ENCODE measurements at places on chromosomes 7 and 10. TPM values are rescaled to one million over a fixed set of nuclear protein-coding genes. Genes with fewer than 3 reads are reported as not detected.
A peak's percentile ranks its signal among the peaks of the same experiment; 100 is the strongest.

Gene GBF1
- total RNA-seq = 23.7 TPM

Gene ARMH3
- 18.5 TPM for total RNA-seq

Gene SPACDR
- not detected for total RNA-seq

Gene HPSE2
- 0.20 TPM for total RNA-seq

Gene MYOZ1
- 1.5 TPM for total RNA-seq

Gene FAM25C
- total RNA-seq = not detected

Gene PARD3
- total RNA-seq = 47.2 TPM

DNA sequence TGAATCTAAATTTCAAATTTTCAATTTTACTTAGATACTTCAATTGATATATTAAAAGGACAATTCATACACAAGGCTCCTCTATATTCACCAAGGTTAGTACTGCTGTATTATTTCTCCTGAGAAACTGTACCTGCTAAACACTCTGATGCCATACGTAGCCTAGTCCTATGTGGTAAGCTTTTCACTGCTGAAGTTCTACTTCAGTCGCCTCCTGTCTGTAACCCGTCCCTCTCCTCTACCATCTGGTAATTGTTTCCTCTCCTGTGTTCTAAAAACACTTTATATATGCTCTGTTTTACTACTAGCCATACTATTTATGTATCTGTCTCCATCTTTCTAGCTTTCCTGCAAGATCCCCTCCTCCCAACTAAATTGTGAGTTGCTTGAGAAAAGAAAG lies 20.2 kb downstream of the PDZD8 start:
- no peak for DNase-seq

DNA sequence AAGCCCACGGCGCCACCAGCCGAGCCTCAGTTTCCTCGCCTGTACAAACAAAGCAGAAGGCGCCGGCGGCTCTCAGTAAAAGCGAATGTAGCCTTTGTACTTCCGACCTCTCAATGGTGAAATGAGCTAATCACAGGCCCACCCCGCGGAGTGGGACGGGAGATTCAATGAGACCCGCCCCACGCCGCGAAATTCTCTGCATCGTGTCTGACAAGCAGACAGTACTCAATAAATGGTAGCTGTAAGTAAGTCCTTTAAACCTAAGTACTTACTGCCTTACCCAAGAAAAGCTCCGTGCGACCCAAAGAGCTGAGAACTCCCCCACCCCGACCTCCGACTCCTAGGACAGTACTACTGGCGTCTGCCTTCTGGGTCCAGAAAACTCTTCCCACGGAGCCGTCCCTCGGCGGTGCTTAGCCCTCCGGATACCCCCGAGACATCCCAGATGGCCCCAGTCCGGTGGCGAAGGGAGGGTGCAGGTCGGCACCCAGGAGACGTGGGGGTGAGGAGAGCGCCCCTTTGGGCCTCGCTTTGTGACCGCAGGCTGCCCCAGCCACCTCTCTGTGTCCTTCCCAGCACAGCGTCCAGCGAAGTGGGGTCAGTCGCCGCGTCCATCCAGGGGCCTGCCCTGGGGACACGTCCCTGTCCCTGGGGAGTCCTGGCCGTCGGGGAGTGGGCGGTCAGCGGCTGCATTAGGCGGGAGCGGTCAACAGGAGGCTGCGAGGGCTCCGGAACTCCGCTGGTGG lies 972 bp upstream of the CXCL12 start:
- peak; percentile 46 for DNase-seq

- no peak for DNase-seq
Observed at GRCh38 chr7:7274782-7275181, 92.4 kb downstream of the C1GALT1 start.

DNA sequence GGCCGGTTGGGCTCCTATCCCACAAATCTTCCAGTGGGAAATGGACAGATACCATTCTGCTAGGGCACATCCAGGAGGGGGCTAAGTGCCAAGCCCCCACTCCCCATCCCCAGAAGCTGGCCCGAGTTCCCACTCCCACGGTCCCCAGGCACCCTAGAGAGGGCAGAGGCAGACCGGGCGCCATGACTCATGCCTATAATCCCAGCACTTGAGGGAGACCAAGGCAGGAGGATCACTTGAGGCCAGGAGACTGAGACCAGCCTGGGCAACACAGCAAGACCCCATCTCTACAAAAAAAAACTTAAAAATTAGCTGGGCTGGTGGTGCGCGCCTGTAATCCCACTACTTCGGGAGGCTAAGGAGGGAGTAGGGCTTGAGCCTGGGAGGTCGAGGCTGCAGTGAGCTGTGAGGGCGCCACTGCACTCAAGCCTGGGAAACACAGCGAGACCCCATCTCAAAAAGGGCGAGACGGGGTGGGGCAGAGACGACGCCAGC lies 870 bp downstream of the GNA12 start:
- no peak for DNase-seq

DNA sequence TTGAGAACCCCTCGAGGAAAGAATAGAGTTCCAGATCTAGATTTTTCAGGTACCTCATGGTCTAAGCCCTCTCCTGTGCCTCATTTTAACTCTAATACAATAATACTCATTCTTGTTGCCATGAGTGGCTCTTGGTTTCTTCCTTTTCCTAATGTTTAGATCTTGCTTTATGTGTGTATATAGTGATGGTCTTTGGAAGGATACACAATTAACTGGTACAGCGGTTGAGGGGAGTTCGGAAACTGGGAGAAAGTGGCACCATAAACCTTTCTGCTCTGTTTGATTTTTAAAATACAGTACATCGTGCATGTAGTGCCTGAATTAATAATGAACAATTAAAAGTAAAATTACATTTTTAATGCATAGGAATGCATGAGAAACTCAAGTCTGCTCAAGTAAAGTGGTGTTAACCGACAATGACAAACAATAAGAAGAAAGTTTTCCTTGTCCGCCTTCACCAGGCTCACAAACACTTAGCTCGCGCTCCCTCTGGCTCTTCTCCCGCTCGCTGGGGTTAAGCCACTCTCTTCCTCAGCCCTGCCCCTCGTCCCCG lies 386 bp upstream of the EIF4EBP2 start:
- DNase-seq = no peak

- no peak for DNase-seq
Observed at GRCh38 chr10:6746782-6747181, 166.7 kb upstream of the PRKCQ start.

DNA sequence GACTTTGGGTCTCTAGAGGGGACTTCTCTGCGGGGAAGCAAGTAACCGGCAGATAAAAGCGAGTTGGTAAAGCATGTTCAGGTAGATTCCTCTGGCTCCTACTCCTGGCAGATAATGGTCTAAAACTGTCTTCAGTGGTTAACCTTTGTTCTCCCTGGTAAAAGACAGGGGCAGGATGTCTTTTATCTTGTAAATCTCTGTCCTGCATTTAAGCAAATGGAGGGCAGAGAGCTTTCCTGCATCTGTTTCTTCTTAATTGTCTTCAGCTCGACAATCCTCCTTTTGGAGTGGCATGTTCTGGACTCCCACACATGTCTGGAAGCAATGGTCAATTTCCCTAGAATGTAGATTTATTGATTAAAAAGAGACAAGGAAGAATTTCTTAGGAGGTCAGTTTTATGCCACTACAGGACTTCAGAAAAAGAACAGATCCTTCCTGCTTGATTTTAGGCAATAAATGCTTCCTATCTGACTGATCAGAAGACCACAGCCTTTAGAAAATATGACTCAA lies 16.6 kb downstream of the C7orf33 start:
- DNase-seq = peak; percentile 67

- DNase-seq = no peak
Observed at GRCh38 chr7:139523199-139523941, at the start of gene CLEC2L. Gene CLEC2L (plus strand): TSS chr7:139523685. CDS start chr7:139523928, 243 bp downstream.

DNA sequence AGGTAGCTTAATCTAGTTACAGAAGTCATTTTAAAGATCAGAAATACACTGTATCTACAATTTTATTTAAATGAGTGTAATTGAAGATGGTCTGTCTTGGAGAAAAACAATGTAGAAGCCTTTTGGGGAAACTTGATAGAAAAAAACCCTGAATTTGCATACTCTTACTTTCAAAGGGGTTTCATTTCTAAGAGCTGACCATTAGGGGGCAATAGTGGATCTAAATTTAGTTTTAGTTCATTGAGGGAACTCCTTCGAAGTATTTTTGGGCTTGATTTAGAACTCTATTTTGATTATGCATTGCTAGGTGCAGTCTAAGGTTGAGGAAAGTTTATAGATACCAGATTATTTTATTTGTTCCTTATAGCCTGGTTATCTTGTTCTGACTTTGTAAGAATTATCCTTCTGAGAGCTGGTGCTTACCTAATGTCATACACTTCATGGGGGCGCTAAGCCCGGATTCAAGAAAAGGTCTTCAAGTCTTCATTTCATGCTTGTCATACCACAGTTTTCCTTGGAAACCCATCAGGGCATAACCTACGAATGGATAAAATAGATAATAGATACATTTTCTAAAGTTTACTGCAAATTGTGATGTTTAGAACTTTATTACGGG lies 69.1 kb upstream of the MXI1 start:
- no peak for DNase-seq

DNA sequence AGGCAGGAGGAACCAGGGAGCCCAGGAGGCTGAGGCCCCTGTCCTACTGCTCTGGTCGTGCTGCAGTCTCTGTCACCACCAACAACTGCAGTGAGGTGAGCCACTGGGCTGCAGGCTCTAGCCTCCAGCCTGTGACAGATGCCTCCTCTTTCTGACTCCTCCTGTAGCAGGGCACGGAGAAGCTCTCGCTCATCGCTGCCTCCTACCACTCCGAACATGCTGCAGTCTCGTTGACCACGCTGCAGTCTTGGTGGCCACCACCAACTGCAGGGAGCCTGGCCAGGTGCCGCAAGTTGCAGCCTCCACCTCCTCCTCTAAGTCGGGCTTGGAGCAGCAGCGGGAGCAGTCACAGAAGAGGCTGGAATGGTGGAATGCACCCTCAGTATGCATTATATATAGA lies 22.1 kb upstream of the VOPP1 start:
- peak; percentile 31 for DNase-seq

DNA sequence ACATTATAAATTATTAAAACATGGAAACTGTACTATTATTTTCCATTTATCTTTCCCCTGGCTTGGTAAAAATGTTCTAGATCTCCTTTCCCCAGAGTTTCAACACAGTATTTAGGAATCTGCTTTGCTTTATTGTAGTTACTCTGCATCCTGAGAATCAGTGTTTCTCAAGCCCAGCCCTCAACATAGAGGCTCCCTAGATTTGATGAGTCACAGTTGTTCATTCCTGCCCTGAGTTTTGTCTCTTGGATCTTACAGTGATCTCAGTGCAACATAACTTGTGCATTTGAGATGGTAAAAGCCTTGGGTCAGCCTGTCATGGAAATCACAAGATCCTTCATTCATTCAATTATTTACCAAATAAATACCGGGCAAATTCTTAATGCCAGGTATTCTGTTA lies 63.0 kb downstream of the VAX1 start:
- DNase-seq = no peak

DNA sequence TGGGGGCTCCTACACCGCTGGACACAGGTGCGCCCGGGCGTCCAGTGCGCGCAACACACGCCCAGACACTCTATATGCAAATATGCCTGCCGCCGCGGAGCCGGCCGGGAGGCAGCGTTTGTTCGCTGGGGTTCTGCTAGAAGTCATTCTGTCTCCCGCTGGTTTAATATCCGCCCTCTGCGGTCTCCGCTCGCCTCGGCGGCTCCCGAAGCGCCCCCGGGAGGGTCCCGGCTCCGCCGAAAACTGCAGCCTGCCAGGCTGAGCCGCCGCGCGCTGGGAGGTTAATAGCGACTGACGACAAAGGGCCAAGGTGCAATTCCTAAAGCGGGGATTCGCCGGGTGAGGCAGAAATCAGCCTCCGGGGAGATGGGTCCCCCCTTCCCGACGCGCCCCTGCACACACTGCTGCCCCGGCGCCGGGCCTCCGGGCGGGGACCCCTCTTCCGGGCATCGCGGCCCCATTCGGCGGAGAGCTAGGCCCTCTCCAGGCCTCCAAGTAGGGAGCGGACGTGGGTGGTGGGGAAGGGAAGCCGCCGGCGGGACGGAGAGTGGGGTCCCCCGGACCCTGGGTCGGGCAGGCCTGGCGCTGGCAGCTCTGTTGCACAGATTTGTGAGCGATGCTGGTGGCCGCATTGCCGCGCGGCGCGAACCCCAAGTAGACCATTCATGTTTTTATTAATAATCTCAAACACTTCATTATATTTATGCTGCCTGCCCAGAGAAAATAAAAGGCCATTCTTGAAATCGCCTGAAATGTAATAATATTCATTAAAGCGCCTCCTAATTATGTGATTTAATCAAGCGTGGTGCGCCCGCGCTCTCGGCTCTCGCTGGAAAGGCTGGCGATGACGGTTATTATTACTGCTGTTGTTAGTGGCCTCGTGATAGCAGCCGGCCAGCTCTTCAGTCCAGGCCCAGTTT lies 9.1 kb downstream of the EN2 start:
- peak; percentile 90 for DNase-seq

GRCh38 chr10:35765066-35765527 lies 123.0 kb upstream of the FZD8 start:
- DNase-seq = peak; percentile 65

GRCh38 chr10:101959346-101959916 lies 96.5 kb downstream of the ARMH3 start:
- DNase-seq = no peak

DNA sequence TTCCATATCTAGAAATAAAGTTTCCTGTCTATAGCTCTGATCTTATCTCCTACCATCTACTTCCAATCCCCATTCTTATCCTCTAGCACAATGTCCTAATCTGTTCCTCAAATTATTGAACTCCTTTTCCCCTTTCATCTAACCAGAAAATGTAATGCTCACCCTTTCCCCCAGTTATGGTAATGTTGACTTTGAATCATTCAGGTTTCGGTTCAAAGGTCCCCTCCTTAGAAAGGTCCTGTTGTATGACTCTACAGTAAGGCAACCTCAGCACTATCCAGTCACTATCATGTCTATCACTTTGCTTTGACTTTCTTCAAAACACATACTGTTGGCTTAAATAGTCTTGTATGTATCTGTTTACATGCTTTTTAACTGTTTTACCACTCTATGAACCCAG lies 264.2 kb upstream of the PCDH15 start:
- DNase-seq = no peak

GRCh38 chr7:27244488-27245123 lies 2.0 kb downstream of the EVX1 start:
- DNase-seq = peak; percentile 36

DNA sequence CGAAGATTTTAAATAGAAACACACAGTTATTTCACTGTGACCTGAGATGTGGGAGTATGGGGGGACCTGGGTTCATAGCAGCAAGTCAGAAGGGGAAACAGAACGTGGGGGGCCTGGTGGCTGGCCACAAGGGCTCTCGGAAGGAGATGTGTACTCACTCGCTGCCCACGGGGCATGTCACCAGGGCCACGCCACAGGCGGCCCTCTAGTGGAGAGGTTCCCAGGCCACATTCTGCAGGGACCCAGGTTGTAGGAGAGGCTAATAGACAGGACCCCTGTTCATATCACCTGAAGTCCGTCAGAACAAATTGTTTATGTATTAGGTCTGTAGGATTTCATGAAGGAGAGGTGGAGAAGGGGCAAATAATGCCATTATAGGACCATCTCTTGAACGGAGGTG lies 25.1 kb upstream of the SVOPL start:
- peak; percentile 51 for DNase-seq

DNA sequence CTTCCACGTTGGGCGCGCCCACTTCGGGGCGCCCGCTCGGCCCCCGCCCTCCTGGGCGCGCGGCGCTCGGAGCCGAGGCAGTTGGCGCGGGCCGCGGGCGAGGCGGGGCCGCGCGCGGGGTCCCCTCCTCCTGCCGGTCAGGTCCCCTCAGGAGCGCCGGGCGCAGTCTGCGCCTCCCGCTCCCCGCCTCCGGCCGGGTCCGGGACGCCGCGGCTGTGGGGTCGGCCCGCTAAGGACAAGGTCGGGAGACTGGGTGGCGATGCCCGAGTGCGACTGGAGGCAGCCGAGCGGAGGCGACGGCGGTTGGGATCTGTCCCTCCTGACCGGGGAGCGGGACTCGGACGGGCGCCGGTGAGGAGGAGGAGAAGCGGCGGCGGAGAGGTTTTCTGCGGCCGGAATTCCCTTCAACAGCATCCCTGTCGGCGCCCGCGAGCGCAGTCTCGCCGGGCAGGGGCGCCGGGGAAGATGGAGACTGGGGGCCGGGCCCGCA lies at the start of gene ATRNL1:
Gene ATRNL1, plus strand, starts transcription at position 80 of the 490 bp plus-strand sequence. Its CDS starts 386 bp downstream, at position 466.
- no peak for DNase-seq

Data from H9 (cell line).